AG04449 (cell line): ENCODE measurements at places on chromosomes 3 and 15.

- no peak for DNase-seq
These were observed 86.0 kb downstream of the IQCH start for GRCh38 chr15:67340630-67341029.

DNA sequence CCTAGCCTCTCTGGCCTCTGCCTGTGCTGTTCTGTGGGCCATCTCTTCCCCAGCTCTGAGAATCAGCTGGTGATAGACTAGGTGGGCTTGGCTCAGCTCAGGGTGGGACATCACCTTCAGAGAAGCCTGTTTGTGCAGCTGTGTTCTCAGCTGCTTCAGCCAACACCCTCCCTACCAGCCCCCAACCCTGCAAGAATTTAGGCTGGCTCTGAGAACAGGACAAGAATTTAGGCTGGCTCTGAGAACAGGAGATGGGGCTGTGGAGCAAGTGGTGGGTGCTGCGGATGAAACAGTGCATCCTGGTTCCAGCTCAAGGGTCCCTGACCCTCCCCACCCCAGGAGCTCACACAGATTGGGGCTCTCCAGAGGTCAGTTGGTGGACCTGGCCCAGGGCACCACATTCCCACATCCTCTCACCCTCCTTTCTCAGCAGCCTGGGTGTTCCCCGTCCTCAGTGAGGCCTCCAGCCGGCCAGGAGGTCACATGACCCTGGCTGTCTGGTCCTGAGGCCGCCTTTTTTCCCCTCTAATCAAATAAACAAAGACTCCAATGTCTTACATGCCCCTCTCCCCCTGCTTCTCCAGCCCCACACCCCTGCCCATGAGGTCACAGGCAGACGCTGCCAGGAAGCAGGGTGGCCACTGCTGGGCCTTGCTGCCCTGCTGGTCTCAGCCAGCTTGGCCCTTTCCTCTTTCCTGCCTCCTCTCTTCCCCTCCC is 14.9 kb downstream of the PLEKHO2 start:
- DNase-seq: no peak

DNA sequence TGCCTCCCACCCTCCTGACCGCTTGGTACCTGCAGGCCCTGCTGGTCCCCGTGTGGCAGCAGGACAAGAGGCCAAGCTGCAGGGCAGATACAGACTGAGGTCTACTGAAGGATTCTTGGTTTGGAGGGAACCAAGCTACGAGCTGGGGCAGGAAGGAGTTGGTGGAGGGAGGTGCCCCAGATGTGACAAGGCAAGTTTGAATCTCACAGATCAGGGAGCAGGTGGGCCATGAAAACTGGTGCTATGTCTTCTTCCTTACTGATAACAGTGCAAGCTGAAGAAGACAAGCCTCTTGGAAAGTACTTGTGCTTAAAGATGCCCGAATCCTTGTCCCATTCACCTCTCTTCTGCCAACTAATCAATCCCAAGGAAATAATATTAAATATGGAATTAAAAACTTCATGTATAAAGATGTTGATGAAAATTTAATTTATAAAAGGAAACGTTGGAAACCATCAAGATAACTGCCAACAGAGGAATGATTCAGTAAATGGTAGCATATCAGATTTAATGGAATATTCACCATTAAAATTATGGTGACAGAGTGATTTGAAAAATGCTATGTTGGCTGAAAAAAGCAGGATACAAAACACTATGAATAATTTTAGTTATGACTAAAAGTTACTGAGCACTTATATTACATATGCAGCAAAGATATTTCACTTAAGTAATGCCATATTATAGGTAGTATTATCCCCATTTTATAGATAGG is 107.9 kb downstream of the MYLK start:
- no peak for DNase-seq

DNA sequence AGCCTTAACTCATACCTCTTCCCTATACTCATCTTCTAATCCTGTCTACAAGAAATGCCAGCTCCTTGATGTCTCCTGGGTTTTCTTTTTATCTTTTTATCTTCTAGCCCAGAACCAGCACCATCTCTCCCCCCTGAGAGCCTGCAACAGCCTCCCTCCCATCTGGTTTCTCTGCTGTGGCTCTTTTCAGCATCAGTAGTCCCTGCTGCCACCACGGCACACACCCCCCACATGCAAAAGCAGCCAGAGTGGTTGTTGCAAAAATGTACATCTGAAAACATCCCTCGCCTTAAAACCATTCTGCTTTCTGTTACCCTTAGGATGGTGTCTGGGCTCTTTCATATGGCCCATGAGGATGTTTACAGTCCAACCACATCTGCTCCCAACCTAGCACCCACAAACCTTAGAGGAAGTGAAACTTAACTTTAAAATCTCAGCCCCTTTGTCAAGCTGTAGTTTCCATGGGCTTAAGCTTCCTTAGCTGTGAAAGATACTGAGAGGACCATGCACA is 775 bp downstream of the TTC21A start:
- DNase-seq: no peak

DNA sequence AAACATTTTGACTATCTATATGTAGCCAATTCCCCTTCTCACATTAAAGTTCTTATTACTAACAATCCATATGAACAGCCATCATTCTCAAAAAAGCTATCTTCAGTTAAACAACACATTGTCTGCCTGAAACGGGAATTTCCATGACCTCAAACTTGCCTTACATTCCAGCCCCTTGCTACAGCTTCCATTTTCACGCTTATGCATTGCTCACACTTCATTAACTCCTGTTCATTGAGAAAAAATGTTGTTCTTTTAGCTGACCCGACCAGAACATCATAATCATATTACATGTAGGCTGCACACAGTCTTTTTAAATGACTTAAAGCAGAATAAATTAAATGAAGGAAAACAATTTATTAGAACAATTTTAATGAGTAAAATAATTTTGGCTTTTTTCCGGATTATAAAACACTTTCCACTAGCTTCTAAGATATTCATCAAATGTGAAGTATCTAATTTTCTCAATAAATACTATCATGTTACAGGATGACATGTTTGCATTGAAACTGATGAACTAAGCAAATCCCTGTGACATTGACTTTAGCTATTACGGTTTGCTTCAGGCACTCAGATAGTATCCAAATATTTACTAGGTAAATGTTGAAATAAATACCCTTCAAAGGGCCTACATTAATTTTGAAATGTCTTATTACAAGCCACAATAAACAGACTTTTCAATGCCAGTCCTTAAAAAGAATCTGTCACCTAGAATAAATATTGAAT is 49.9 kb downstream of the P3H2 start:
- DNase-seq: no peak

DNA sequence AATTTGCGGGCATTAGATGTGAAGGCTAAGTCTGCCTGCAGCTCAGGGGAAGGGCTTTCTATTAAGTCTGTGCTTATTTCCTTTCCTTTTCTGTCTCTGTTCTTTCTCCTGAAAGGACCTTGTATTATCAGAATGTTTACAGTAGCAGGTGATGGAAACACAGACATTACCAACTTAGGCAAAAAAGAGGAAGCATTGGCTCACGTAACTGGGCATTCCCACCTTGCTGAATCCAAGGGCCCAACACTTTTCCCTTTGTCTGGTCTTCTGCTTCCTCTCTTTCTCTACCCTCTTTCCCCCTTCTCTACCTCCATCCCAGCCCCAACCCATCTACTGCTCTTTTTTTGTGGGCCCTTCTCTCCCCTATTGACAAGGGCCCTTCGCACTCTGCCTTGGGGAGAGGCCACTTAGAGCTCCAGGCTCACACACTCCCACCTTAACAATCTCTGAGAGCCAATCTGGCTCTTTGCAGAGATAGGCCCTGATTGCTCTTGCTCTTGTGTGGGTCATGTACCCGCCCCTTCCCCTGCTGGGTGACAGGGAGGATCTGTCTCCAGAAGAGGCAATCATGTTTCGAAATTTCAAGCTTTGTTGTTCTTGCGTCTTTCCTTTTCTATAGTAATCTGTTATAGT is 35.0 kb downstream of the ACAA1 start:
- DNase-seq: no peak

DNA sequence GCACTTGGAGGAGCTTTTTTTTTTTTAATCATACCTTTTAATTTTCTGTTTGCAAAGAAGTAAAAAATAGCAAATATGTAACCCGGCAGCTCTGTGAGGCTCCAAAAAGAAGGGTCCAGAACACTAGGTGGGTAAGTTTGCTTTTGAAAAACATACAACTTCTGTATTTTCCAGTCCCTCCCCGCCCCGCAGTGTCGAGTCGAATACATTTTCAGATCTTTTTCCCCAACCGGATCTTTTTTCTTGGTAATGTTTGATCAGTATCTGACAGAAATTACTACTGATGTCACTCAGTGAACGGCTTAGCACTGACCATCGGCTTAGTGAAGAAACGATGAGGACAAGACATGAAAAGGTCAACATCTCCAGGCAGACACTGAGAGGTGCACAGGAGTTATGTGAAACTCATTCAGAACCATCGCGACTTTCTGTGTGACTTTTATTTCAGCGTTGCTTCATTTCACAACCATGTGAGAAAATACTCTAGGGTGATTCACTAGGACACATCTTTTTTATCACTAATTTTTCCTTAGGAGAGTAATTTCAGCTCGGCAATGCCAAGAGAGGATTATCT is 11.0 kb downstream of the ISL2 start:
- DNase-seq: no peak

- DNase-seq: no peak
These were observed 264.5 kb downstream of the CHST2 start for GRCh38 chr3:143384076-143384475.

DNA sequence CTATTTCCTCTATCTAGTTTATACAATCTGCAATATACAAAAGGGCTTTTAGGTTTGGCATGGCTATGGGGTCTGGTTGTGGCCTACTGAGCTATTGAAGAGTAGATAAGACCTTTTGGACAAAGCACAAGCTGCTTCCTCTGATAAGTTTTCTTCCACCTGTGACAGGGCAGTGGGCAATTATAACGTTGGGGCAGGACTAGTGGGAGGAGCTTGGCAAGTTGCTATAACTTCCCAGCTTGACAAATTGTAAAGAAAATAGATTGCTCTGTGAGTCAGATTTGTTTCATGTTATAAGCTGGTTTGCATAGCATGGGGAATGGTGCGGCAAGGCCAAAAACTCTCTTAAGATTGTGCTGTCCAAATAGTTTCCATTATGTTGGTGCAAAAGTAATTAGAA is 64.9 kb downstream of the SLC7A14 start:
- DNase-seq: peak; percentile 33

- DNase-seq: no peak
These were observed 1.1 kb downstream of the ADPGK start for GRCh38 chr15:72782274-72783003.

GRCh38 chr15:36653851-36654250 is 74.4 kb downstream of the CDIN1 start:
- DNase-seq: no peak

DNA sequence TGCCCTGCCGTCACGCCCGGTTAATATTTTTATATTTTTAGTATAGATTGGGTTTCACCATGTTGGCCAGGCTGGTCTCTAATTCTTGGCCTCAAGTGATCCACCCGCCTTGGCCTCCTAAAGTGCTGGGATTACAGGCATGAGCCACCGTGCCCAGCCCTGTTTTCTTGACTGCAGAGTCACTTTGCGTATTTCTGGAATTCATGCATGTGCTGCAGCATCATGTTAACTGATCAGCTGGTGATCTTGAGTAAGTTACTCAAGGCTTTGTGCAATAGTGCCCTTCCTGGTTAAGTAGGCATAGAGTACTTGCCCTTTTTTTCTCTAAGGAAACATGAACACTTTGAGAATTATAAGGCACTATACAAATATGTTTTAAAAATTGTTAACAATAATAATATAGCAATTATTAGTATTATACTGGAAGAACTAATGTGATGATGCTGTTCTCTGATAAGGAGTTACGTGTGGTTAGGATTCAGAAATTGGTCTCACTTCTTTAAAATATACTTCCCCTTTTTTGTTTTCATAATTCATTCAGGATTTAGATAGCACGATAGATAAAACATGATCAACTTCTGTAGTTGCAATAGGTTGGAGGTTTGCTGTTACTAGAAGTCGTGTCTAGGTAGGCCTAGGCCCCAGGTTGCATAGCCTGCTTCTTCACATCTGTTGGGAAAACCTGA is 33.6 kb downstream of the GPR171 start:
- no peak for DNase-seq

GRCh38 chr15:32659340-32660155 is 18.0 kb downstream of the SCG5 start:
- peak; percentile 69 for DNase-seq

GRCh38 chr3:194987571-194988494 is 283.1 kb downstream of the XXYLT1 start:
- no peak for DNase-seq

- no peak for DNase-seq
These were observed 37.4 kb upstream of the CCDC174 start for GRCh38 chr3:14614189-14614588.

- no peak for DNase-seq
These were observed 36.3 kb downstream of the BCHE start for GRCh38 chr3:165800970-165801369.

DNA sequence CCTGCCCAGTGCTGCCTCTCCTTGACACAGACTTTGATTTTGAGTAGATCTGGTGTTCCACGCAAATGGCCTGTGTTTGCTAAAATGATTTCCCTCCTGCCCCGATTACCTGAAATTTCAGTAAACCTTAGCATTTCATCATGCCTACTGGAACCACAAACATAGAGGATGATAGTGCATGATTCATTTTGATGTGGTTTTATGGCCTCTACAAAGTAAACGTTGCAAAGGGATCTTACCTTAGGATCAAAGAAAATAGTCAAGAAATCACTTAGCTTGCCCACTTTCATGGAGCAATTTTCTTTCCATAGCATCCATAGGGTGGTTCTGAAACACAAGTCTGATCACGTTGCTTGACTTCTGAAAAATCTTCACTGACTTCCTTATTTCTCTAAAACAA is 524.6 kb upstream of the ATP11B start:
- DNase-seq: no peak

DNA sequence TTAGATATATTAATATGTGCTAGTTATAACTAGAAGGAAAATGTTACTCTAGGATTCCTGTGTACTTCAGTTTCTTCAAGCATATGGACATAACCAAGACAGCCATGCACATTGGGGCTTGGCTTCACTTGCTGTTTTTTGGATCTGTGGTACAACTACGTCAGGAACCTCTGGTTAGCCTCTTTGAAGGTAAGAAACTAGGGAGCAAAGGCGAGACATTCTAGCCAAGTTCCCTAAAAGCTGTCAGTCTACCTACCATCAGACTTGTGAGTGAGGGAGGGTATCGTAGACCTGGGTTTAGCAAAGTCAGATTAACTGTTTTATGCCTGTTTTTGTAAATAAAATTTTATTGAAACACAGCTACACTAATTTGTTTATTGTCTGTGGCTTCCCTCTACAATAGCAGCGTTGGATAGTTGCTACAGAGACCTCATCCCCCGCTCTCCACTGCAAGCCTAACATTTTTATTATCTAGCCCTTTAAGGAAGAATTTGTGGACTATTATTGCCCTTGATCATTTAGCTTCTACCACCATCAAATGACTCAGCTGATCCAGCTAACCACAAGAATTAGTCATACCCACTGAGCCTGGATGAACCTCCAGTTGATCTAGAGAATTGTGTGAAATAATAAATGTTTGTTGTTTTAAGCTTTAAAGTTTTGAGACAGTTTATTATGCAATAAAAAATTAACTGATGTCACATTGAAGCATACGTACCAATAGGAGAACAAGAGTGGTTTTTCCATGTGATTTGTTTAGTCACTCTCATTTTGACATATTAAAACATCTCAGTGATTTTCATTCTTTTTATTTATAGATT is 58.1 kb downstream of the RSRC1 start:
- DNase-seq: peak; percentile 96

GRCh38 chr15:25136119-25136518 is 181.3 kb downstream of the SNRPN start:
- DNase-seq: no peak

GRCh38 chr15:76386178-76386577 is 49.6 kb downstream of the ISL2 start:
- DNase-seq: no peak

GRCh38 chr3:184952671-184953070 is 140.7 kb downstream of the VPS8 start:
- DNase-seq: no peak

- no peak for DNase-seq
These were observed 57.2 kb downstream of the CHSY1 start for GRCh38 chr15:101194546-101195125.
